ENCODE measurements at places on chromosomes 6 and 20. TPM values are rescaled to one million over a fixed set of nuclear protein-coding genes. Genes with fewer than 3 reads are reported as not detected.

- no peak for DNase-seq
Measured at GRCh38 chr6:115594891-115595290, 465.8 kb downstream of the FRK start.

ANGPT4 gene
- total RNA-seq, result not detected

SRMS gene
- total RNA-seq, result 0.48 TPM

GRCh38 chr6:129645830-129646579, 64.0 kb downstream of the ARHGAP18 start:
- no peak for DNase-seq

PRR18 gene
- 0.55 TPM for total RNA-seq

- no peak for DNase-seq
Measured at GRCh38 chr6:138245751-138246150, 27.5 kb upstream of the PBOV1 start.

GPR6 gene
- total RNA-seq, result not detected

DNA sequence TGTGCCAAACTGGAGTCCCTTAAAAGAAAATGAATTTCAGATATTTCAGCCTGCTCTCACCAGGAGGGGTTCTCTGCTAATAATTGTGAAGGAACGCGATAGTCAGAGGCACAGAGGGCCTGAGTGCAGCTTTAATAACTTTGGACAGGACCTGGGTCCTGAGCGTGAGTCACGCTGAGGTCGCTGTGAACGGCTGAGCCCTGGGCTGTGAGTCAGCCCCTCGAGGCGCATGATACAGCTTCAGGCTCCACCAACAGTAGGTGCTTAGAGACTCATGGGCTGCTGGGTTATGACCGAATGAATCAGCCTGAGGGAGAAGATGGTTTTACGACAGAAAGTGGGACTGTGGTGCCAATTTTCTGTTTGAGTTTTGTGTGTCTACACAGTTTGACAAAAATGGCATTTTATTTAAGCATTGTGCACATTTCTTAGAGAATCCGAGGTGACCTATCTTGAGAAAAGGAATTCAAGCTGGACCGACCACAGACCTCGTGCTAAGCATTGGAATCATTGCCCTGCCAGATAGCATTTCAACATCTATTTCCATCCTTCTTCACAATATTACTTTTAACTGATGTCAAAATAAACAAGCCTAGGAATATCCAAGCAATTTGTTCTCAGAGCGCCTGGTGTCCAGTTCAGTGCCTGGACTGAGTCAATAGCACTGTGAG, 183.0 kb downstream of the THBS2 start:
- DNase-seq, result peak; percentile 97

DNA sequence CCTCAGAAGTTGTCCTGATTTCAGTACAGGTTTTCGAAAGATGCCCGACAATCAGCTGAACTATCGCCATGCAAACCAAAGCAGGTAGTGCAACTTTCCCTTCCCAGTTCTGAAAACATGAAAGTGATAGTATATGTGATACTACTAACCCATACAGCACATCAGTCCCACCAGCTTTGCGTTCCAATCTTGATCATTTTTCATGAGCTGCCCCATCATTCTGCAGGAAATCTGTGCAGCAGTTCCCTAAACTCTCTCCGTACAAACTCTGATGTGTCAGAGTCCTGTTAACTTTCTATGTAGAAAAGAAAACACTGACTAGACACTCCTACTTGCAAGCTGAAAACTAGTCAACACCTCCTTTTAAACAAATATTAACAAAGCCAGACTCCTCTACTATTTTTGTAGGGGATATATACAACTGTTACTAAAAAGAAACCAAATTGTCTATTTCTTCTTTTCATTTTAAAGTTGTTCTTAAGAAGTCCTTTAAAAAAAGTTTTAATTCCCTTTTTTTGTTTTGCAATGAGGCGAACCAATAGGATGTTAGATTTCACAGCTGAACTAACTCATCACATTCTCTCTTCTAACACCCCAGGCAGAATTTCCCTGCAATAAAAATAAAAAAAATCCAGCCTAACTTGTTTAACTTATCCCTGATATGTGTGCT, 99.6 kb upstream of the DST start:
- no peak for DNase-seq

DNA sequence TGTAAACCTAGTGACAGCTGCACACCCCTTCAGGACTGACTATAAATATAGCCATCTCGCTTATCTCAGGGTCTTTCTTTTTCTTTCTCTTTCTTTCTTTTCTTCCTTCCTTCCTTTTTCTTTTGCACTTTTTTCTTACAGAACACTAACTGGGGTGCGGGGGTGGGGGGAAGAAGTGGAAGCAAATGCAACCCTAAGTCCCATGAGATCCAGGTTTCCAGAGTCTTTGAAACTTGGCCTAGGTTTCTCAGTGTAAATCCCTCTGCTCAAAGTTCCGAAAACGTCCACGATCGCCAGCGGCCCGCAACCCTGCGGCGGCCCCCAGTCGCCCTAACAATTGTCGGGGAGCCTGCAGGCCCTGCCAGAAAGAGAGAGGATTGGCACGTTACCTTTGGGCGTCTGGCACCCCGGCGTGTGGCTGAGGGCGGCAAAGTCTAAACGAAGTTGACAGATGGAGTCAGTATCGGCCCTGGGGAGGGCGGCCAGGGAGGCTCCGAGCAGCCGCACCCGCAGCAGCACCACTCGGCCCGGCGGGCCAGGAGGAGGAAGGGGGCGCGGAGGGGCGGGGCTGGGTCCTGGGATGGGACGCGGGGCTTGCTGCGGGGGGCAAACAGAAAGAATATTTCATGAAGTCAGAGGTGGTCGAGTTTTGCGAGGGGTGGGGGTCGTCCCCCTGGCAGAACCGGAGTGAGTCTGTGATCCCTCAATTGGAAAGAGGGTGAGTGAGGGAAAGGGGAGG, 577 bp upstream of the FOXF2 start:
- no peak for DNase-seq

ACSS1 gene
- 7.1 TPM for total RNA-seq

PREX1 gene
- total RNA-seq, result 3.1 TPM

SPDEF gene
- total RNA-seq, result not detected

- peak; percentile 79 for DNase-seq
Measured at GRCh38 chr20:35901678-35902544, 52.4 kb downstream of the SCAND1 start.

- no peak for DNase-seq
Measured at GRCh38 chr6:147503587-147503986, 4.9 kb upstream of the SAMD5 start.

DNA sequence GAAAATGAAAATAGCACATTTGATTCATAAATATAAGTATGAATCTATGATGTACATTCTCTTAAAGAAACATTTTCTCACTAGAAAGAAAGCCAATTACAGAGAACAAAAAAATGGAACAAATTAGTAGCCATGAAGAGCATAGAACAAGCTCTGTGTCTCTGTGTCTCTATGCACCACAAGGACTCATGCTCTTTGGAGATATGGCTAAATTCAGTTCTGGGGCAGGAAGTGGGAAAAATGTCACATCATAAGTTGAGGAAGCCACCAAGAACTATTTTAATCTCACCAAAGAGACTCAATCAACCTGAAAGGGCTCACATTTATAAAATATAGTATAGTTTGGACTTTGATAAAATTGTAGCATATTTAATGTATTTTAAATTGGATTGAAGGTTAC, 1259.8 kb upstream of the GJE1 start:
- no peak for DNase-seq

DNA sequence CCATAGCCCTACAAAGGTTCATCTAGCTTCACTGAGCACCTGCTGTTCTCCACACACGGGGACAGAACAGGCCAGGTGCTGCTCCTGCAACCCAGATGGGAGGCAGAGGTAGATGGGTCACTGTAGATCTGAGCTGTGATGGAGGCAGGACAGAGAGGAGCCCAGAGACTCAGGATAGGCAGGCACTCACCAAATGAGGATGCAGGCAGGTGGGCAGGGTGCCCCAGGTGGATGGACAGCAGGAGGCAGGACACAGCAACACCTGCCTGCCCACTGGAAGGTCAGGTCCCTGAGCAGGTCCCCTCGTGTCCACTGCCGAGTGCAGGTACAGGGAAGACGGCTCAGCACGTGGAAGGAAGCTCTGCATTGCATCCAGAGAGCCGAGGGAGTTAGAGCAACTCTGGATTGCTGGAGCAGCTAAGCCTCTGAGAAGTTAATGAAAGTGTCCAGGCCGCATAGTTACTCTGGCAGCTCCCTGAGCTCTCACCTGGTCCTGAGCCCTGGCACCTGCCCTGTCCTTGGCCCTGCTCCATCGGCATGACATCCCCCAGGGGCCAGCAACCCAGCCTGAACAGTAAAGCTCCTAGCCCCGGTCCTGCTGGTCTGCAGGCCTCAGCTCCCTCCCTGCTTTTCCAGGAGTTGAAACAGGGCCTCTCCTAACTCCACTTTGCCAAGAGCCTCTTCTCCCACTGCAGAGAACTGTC, 4.9 kb upstream of the YTHDF1 start:
- no peak for DNase-seq

GRCh38 chr6:13256266-13257001, 71.9 kb downstream of the TBC1D7 start:
- DNase-seq, result no peak

- DNase-seq, result no peak
Measured at GRCh38 chr6:41935193-41935574, 6.4 kb downstream of the CCND3 start.

LGSN gene
- total RNA-seq, result not detected

- DNase-seq, result no peak
Measured at GRCh38 chr6:101396548-101397173, 3.2 kb downstream of the GRIK2 start.

DNA sequence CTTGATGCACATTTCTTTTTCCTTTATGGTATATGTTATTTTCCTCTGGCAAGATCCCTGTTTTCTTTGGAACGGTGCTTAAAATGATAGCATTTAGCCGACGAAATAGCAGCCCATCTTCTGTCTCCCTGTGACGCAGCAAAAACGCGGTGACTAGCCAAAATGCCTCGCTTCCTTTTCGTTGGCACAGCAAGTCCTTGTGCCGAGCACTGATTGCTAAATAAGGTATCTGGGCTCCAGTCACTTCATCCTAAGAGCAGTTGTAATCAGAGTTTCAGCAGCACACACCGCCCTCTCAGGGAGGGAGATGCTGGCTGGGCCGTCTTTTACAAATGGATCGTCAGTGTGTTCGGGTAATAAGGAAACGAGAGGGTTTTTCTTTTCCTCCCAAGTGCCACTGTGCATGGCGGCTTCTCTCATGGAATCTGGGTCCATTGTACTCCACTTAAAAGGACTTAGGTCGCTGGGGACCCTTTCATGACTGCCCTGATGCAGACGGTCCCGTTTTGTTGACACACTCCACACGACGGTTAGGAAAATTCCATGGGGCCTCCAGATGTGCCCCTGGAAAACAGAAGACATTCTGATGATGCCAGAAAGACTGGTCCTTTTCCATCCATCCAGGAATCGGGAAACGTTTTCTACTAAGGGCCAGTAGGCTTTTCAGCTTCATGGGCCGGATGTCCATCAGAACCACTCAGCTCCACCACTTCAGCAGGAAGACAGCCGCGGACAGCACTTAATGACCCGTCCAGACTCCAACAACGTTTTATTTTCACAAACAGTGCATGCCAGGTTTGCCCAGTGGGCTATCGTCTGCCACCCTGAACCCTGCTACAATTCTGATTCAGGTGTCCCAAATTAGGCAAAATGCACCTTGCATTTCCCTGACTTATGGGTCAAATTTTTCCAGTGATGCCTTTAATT, 185.5 kb downstream of the CDH4 start:
- no peak for DNase-seq

TNF gene
- 18.6 TPM for total RNA-seq

C2 gene
- 0.07 TPM for total RNA-seq

SCRT2 gene
- not detected for total RNA-seq

- no peak for DNase-seq
Measured at GRCh38 chr6:12075067-12075563, 63.0 kb downstream of the HIVEP1 start.

GRCh38 chr20:47857187-47857568, 71.9 kb upstream of the SULF2 start:
- DNase-seq, result no peak

- DNase-seq, result peak; percentile 34
Measured at GRCh38 chr6:4059115-4059777, 19.7 kb downstream of the FAM217A start.

DNA sequence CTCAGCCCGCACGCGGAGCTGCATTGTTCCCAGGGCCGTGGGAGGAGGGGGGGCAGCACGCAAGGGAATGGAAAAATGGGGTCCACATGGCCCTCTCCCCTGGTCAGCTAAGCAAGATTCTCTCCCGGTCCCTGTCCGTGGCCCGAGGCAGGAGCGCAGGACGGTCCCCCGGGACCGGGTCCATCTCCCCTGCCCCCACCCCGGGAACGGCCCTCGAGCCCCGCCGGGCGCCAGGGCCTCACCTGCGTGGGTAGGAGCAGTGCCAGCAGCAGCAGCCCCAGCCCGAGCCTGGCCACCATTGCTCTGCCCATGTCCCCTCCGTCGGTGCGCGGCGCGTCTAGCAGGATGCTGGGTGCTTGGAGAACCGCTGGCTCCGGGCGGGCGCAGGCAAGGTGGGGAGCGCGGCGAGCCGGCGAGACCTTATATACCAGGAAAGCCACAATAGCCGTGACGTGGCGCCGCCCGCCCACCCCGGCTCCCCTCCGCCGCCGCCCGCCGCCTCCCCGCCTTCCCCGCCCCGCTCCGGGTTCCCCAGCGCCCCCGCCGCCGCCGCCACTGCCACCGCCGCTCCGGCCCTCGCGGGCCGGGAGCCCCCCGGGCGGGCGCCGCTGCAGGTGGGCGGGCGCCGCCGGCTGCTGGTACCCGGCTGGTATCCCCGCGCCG, at the start of gene CD24:
TSS of gene CD24 (minus strand) at position 394 of the 663 bp plus-strand sequence. CDS start at position 311, 83 bp downstream.
- no peak for DNase-seq

GRCh38 chr20:62305149-62305764, 2.5 kb downstream of the ADRM1 start:
- no peak for DNase-seq
